ENCODE measurements at places on chromosomes 2 and 18. TPM values are rescaled to one million over a fixed set of nuclear protein-coding genes. Genes with fewer than 3 reads are reported as not detected.

- H3K27me3 ChIP-seq = peaks cover 26% of the 10 kb centered on the region
- DNase-seq = no peak
- no peak overlapping the region for H3K4me3 ChIP-seq
- H3K36me3 ChIP-seq = no peaks in the 10 kb centered on the region
- H3K27ac ChIP-seq = no peak overlapping the region
These were observed 49.7 kb downstream of the TRIB2 start for GRCh38 chr2:12766421-12766879.

GRCh38 chr2:20400787-20401488 lies 45.9 kb upstream of the RHOB start:
- H3K4me3 ChIP-seq = no peak overlapping the region
- no peaks in the 10 kb centered on the region for H3K36me3 ChIP-seq
- DNase-seq = peak; percentile 4
- H3K27me3 ChIP-seq = peaks cover 10% of the 10 kb centered on the region
- H3K27ac ChIP-seq = no peak overlapping the region

Gene TMEM185B
- 27.2 TPM for total RNA-seq

DNA sequence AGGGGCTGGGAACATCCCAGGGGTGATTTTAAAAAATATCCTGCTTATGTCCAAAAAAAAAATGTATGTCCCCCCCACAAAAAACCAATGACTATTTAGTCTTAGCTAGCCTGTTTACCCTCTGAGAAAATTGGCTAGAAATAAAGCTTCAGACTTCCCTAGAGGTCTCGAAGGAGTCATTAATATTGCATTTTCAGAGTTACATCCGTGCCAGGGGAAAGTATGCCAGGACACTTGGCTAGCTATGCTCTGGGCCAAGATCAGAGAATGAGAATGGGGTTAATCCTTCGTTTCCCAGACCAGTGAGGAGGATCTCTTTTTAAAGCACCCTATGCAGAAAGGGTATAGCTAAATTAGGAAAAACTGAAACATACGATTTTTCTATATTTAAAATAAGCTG lies 183.6 kb downstream of the MC4R start:
- H3K27me3 ChIP-seq = peaks cover 10% of the 10 kb centered on the region
- peaks cover 12% of the 10 kb centered on the region for H3K4me1 ChIP-seq

Gene PKP4
- 49.0 TPM for total RNA-seq

DNA sequence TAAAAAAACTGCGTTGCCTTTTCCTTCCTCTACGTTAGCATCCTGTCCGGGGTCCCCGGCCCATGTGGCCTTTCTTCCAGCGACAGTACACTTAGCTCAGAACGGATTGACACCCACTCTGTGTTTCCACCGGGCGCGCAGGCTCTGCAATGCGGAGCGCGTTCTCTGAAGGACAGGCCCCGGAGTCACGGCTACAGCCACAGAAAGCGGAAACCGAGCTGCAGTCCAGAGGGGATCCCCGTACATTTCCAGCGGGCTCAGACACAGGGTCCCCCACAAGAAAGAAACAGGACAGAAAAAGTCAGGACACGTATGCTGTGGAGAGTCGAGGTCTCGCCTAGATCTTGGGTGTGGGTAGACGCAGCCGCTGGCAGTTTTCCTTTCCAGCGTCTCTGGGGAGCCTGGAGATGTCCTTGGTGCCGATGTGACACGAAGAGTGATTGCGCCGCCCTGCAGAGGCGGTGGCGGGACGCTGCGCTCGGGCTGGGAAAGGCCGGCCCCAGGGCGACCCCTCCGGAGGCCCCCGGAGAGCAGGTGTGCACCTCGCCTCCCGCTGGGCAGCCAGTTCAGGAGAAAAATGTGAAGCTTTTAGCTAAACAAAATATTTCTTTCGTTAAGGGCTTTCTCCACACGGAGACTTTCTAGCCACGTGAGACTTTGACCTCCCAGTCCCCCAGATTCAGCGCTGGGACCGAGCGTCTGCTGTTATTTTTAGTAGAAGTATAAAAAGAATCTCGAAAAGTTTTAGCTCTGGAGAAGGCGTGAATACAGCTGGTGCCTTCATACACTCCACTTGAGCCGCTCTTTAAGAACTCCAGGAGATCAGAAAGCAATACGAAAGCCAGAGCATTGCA lies 1.3 kb upstream of the ACKR3 start:
- peak overlapping the region; percentile 78 for H3K27ac ChIP-seq
- H3K4me1 ChIP-seq = peaks cover 32% of the 10 kb centered on the region
- H3K4me3 ChIP-seq = peak overlapping the region; percentile 92
- peaks cover 4% of the 10 kb centered on the region for H3K36me3 ChIP-seq

DNA sequence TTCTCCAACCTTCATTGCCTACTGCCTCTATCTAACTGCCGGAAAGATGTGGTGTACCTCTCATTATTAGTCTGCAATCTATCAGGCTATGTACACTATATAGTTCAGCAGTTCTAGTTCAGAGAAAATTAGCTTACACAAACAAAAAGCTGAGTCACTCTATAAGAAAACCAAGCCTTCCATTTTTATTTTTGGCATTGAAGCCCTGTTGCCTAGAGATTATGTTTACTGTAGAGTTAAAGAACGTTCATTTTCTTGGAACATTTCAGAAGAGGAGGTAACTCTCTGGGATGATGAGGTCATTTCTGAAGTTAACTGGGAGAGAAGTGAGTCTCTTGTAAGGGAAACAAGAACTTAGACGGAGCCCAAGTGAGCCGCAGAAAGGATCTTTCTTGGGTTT lies 133.5 kb downstream of the FAM124B start:
- no peaks in the 10 kb centered on the region for H3K36me3 ChIP-seq
- no peak overlapping the region for H3K4me3 ChIP-seq
- H3K27me3 ChIP-seq = peaks cover 3% of the 10 kb centered on the region
- no peak for DNase-seq

Gene FOXD4L1
- not detected for total RNA-seq

Gene DUSP2
- total RNA-seq = 4.5 TPM

- H3K4me1 ChIP-seq = peaks cover 8% of the 10 kb centered on the region
- no peaks in the 10 kb centered on the region for H3K27me3 ChIP-seq
- H3K27ac ChIP-seq = no peak overlapping the region
- H3K36me3 ChIP-seq = no peaks in the 10 kb centered on the region
These were observed 439.7 kb downstream of the RIT2 start for GRCh38 chr18:42675810-42676209.

- peaks cover 3% of the 10 kb centered on the region for H3K4me1 ChIP-seq
- H3K36me3 ChIP-seq = no peaks in the 10 kb centered on the region
- no peak overlapping the region for H3K27ac ChIP-seq
- no peaks in the 10 kb centered on the region for H3K27me3 ChIP-seq
These were observed 128.5 kb upstream of the SH3BP4 start for GRCh38 chr2:234823196-234823876.

Gene ANO7
- 3.3 TPM for total RNA-seq

DNA sequence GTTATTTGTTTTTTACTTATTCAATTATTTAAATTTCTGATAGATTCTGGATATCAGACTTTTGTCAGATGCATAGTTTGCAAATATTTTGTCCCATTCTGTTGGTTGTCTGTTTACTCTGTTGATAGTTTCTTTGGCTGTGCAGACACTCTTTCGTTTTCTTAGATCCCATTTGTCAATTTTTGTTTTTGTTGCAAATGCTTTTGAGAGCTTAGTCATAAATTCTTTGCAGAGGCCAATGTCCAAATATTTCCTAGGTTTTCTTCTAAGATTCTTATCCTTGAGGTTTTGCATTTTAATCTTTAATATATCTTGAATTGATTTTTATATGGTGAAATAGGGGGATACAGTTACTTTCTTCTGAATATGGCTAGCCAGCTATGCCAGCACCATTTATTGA lies 112.7 kb upstream of the SESTD1 start:
- no peak overlapping the region for H3K4me3 ChIP-seq
- no peak overlapping the region for H3K27ac ChIP-seq
- DNase-seq = no peak
- H3K27me3 ChIP-seq = no peaks in the 10 kb centered on the region

Gene BOK
- total RNA-seq = 108 TPM

Gene SERPINB11
- total RNA-seq = 1.4 TPM

GRCh38 chr2:152396051-152396511 lies 61.1 kb downstream of the FMNL2 start:
- peaks cover 38% of the 10 kb centered on the region for H3K4me1 ChIP-seq
- H3K4me3 ChIP-seq = peak overlapping the region; percentile 24
- H3K27me3 ChIP-seq = no peaks in the 10 kb centered on the region
- H3K36me3 ChIP-seq = no peaks in the 10 kb centered on the region
- H3K27ac ChIP-seq = no peak overlapping the region
- no peak for DNase-seq

Gene IL1B
- total RNA-seq = 0.76 TPM

GRCh38 chr2:44680983-44681531 lies 260.4 kb upstream of the SIX3 start:
- no peak for DNase-seq
- H3K4me1 ChIP-seq = peaks cover 19% of the 10 kb centered on the region
- peaks cover 14% of the 10 kb centered on the region for H3K27me3 ChIP-seq
- H3K4me3 ChIP-seq = no peak overlapping the region
- no peaks in the 10 kb centered on the region for H3K36me3 ChIP-seq

Gene ANKRD29
- 3.5 TPM for total RNA-seq

Gene LBH
- 78.5 TPM for total RNA-seq

DNA sequence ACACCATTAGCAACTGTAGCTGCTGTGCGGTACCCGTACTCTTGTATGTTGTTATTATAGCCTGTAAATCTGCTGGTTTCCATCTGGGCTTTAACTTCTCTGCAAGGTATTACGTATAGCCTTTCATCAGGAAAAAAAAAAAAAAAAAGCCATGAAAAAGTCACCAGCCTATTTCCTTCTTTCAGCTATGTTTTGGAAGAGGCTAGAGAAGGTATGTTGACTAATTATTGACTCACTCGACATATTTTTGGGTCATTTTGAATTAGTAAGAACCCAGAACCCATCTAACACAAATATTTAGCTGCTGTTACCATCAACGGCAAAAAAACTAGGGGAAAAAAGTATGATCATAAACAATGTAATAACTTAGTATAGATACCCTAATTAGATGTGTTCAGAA lies 1395.6 kb downstream of the SUCLG1 start:
- peaks cover 4% of the 10 kb centered on the region for H3K4me1 ChIP-seq
- H3K4me3 ChIP-seq = no peak overlapping the region
- no peaks in the 10 kb centered on the region for H3K36me3 ChIP-seq
- H3K27ac ChIP-seq = no peak overlapping the region

Gene CD302
- 4.2 TPM for total RNA-seq

DNA sequence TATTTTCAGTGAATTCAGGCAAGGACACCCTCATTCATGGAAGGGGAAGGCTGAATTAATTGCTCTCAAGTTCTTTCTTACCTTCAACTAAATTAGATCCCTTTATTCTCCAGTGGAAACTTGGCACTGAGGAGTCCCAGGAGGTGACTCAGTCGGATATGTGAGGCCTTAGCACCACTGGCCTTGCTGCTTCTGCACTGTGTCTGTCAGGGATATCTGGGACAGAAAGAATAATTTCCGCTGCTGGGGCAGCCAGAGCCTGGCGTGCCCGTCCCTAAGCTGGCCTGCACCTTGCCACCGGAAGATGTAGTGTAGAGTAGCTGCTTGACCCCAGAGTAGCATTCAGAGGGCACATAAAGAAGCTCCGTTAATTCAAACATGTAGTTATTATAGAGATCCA lies 53.4 kb downstream of the LIMS1 start:
- H3K27ac ChIP-seq = no peak overlapping the region
- peaks cover 39% of the 10 kb centered on the region for H3K4me1 ChIP-seq
- H3K27me3 ChIP-seq = no peaks in the 10 kb centered on the region

DNA sequence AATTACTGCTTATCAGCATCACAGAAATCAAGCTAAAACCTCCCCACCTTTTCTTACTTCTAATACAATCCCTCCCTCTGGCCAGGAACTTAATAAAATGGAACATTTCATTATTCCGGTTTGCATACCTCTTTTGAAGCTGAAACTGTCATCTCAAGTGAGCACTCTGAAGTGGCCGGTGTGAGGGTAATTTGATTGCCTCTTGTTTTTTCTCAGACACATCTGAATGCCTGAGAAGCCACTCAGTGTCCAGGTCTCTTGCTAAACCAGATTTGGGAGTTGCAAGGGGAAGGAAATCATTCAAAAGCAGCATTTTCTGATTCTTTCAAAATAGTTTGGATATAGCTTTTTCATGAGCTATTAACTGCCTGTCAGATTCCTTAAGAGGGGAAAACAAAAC lies 190.3 kb downstream of the C1D start:
- no peak for DNase-seq
- H3K27ac ChIP-seq = no peak overlapping the region
- peaks cover 7% of the 10 kb centered on the region for H3K27me3 ChIP-seq
- no peaks in the 10 kb centered on the region for H3K36me3 ChIP-seq
- peaks cover 32% of the 10 kb centered on the region for H3K4me1 ChIP-seq

Gene SULT6B1
- total RNA-seq = not detected

Measured in type B pancreatic cell (in vitro differentiated cells).